ENCODE measurements at places on chromosomes 2 and 18. TPM values are rescaled to one million over a fixed set of nuclear protein-coding genes. Genes with fewer than 3 reads are reported as not detected.

The INSIG2 gene
- 11.9 TPM for total RNA-seq

The HOXD12 gene
- not detected for total RNA-seq

The COLEC12 gene
- 0.06 TPM for total RNA-seq

The GREB1L gene
- 5.4 TPM for total RNA-seq

The BOK gene
- 28.3 TPM for total RNA-seq

The LHCGR gene
- not detected for total RNA-seq

The NT5C1B gene
- not detected for total RNA-seq

The MEP1B gene
- total RNA-seq: 0.04 TPM

The DNER gene
- total RNA-seq: 11.8 TPM

The TLX2 gene
- total RNA-seq: 0.28 TPM

The LONRF2 gene
- total RNA-seq: 1.7 TPM

The RELCH gene
- total RNA-seq: 14.9 TPM

The RETSAT gene
- 55.5 TPM for total RNA-seq

The RGPD4 gene
- not detected for total RNA-seq

The LYG2 gene
- total RNA-seq: not detected

The OTOS gene
- not detected for total RNA-seq

The SLC16A14 gene
- 0.87 TPM for total RNA-seq

The MAP2 gene
- 1.5 TPM for total RNA-seq

The ASPRV1 gene
- total RNA-seq: 0.38 TPM

The DES gene
- 0.27 TPM for total RNA-seq

The EN1 gene
- total RNA-seq: 0.99 TPM

The TFCP2L1 gene
- 29.7 TPM for total RNA-seq

The ESPNL gene
- total RNA-seq: 0.07 TPM

The PRR30 gene
- not detected for total RNA-seq

The CERKL gene
- total RNA-seq: 0.31 TPM

The GAL3ST2 gene
- total RNA-seq: 0.22 TPM

The BCL2 gene
- total RNA-seq: 0.55 TPM

The GLI2 gene
- total RNA-seq: 16.8 TPM

The SPP2 gene
- not detected for total RNA-seq

The SERPINB3 gene
- 0.06 TPM for total RNA-seq

The CUL3 gene
- total RNA-seq: 73.4 TPM

The RMC1 gene
- total RNA-seq: 15.0 TPM

The CLEC4F gene
- not detected for total RNA-seq

The IL36B gene
- not detected for total RNA-seq

The TUBA3E gene
- 6.9 TPM for total RNA-seq

The ADAM23 gene
- total RNA-seq: 10.0 TPM

The TEKT4 gene
- total RNA-seq: not detected

The APCDD1 gene
- total RNA-seq: 0.06 TPM

The LRATD1 gene
- total RNA-seq: 0.17 TPM

The DSG4 gene
- total RNA-seq: not detected

The EPHA4 gene
- total RNA-seq: 0.68 TPM

The MDH1 gene
- total RNA-seq: 244 TPM

The PROM2 gene
- total RNA-seq: not detected

The BOLL gene
- total RNA-seq: not detected

The MROH2A gene
- total RNA-seq: 0.23 TPM

The LRRC30 gene
- not detected for total RNA-seq

The GDF7 gene
- total RNA-seq: 0.09 TPM

The FEZ2 gene
- 41.1 TPM for total RNA-seq

The PTPRN gene
- 1.2 TPM for total RNA-seq

The COL3A1 gene
- 0.22 TPM for total RNA-seq

The RAD51AP2 gene
- total RNA-seq: not detected

The SRD5A2 gene
- 0.02 TPM for total RNA-seq

The TNS1 gene
- total RNA-seq: 17.4 TPM

The UGT1A8 gene
- 0.10 TPM for total RNA-seq
